ENCODE measurements at places on chromosomes 3 and 15. TPM values are rescaled to one million over a fixed set of nuclear protein-coding genes. Genes with fewer than 3 reads are reported as not detected.

The HEG1 gene
- 49.1 TPM for total RNA-seq

The IL16 gene
- 281 TPM for total RNA-seq

The IRAK2 gene
- total RNA-seq, result 3.5 TPM

The PPP1R14D gene
- total RNA-seq, result not detected

The NEK10 gene
- 0.79 TPM for total RNA-seq

The GREM1 gene
- not detected for total RNA-seq

The MESP2 gene
- total RNA-seq, result not detected

The RTP3 gene
- total RNA-seq, result not detected

The C3orf70 gene
- not detected for total RNA-seq

The ANKUB1 gene
- not detected for total RNA-seq

- DNase-seq, result no peak
- peaks cover 22% of the 10 kb centered on the region for H3K36me3 ChIP-seq
- no peaks in the 10 kb centered on the region for H3K4me1 ChIP-seq
- H3K27me3 ChIP-seq, result no peaks in the 10 kb centered on the region
- no peak overlapping the region for H3K27ac ChIP-seq
These were observed 87.5 kb upstream of the MYO5C start for GRCh38 chr15:52383100-52383588.

- H3K36me3 ChIP-seq, result no peaks in the 10 kb centered on the region
- no peak for DNase-seq
- peaks cover 3% of the 10 kb centered on the region for H3K4me1 ChIP-seq
- no peak overlapping the region for H3K27ac ChIP-seq
These were observed 16.4 kb downstream of the NECTIN3 start for GRCh38 chr3:111087924-111088469.

DNA sequence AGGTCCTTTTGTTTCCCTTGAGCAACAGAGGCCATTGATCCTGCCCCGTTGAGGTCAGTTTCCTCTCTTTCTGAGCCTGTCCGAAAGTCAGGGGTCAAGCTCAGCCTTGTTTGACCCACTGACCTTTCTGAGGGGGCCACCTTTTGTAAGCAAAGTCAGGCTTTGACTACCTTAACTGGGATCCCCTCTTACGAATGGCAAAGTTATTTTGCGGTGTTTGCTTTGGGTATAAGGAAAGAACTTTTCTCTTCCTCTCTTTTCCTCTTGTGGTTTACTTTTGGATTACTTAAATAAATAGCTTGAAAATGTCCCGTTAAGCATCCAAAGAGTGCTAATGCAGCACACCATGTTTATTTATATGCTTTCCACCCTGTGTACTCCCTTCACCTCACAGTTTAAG lies 340.6 kb downstream of the THSD4 start:
- H3K36me3 ChIP-seq, result no peaks in the 10 kb centered on the region
- peaks cover 13% of the 10 kb centered on the region for H3K27me3 ChIP-seq
- no peaks in the 10 kb centered on the region for H3K4me1 ChIP-seq
- no peak for DNase-seq
- H3K4me3 ChIP-seq, result no peak overlapping the region

GRCh38 chr3:24899901-24900603 lies 405.4 kb upstream of the THRB start:
- no peaks in the 10 kb centered on the region for H3K36me3 ChIP-seq
- DNase-seq, result no peak
- no peak overlapping the region for H3K27ac ChIP-seq
- H3K4me1 ChIP-seq, result no peaks in the 10 kb centered on the region
- H3K4me3 ChIP-seq, result no peak overlapping the region
- H3K27me3 ChIP-seq, result no peaks in the 10 kb centered on the region

DNA sequence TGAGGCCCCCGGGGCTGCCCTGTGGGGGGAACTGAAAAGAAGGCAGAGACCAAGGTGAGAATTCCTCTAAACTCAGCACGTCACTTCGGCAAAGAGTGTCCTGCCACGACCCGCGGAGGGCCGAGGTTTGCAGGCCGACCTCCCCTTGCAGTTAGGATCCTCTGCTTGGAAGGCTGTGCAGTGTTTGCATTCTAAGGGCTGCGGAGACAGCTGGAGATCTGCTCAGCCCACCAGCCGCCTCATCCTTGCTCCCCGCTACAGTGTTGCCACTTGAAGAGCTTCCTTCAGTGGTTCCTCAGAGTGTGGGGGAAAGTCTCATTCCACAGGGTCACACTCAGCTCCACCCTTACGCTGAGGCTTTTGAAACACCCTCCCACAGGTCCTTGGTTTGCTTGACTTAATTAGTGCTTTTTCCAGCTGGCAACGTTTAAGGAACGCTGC lies 10.8 kb downstream of the SLC51A start:
- no peaks in the 10 kb centered on the region for H3K4me1 ChIP-seq
- no peak overlapping the region for H3K4me3 ChIP-seq
- H3K27ac ChIP-seq, result no peak overlapping the region
- no peak for DNase-seq
- H3K36me3 ChIP-seq, result no peaks in the 10 kb centered on the region

- peaks cover 2% of the 10 kb centered on the region for H3K36me3 ChIP-seq
- H3K4me3 ChIP-seq, result peak overlapping the region; percentile 75
- DNase-seq, result peak; percentile 71
These were observed 199.7 kb downstream of the ARRDC4 start for GRCh38 chr15:98160236-98160635.

GRCh38 chr3:141174674-141175073 lies 57.0 kb upstream of the PXYLP1 start:
- no peak overlapping the region for H3K27ac ChIP-seq
- H3K4me1 ChIP-seq, result no peaks in the 10 kb centered on the region
- peaks cover 20% of the 10 kb centered on the region for H3K27me3 ChIP-seq
- H3K4me3 ChIP-seq, result no peak overlapping the region
- H3K36me3 ChIP-seq, result no peaks in the 10 kb centered on the region

- DNase-seq, result no peak
- H3K4me3 ChIP-seq, result no peak overlapping the region
- H3K27me3 ChIP-seq, result no peaks in the 10 kb centered on the region
- H3K36me3 ChIP-seq, result no peaks in the 10 kb centered on the region
- no peak overlapping the region for H3K27ac ChIP-seq
These were observed 247.2 kb downstream of the ZIC4 start for GRCh38 chr3:147159141-147159540.

DNA sequence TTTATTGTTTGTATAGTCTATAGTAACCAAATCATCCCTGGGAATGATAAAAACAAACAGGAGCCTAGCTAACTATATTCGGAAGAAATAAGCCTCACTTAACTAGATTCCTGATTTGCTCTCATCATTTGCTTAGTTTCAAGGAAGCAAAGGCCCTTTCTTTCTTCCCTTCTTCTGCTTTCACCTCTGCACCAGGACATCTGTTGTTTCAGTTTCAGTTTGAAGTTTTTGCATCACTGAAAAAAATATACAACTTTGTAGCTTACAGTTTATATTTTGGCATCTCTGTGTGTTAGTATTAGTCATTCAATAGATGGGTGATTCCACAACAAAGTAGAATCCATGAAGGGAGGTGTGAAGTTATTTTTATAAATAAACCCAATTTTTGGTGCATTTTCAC lies 113.6 kb upstream of the SNTN start:
- no peak overlapping the region for H3K27ac ChIP-seq
- no peaks in the 10 kb centered on the region for H3K27me3 ChIP-seq
- no peak overlapping the region for H3K4me3 ChIP-seq
- no peaks in the 10 kb centered on the region for H3K4me1 ChIP-seq

DNA sequence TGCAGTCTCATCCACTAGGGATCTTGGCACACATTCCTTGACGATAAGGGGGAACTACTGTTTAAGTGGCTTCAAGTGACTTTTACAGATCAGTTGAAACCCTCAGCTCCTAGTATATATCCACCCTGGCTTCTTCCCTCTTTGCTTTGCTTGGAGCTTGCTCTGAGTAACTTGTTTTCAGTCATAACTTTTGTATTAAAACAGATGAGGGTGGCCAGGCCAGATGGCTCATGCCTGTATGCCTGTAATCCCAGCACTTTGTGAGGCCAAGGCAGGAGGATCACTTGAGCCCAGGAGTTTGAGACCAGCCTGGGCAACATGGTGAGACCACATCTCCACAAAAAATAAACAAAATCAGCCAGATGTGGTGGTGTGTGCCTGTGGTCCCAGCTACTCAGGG lies 42.4 kb downstream of the EOMES start:
- no peaks in the 10 kb centered on the region for H3K36me3 ChIP-seq
- H3K27me3 ChIP-seq, result peaks cover 8% of the 10 kb centered on the region
- H3K4me1 ChIP-seq, result peaks cover 8% of the 10 kb centered on the region
- no peak overlapping the region for H3K4me3 ChIP-seq
- DNase-seq, result no peak

Measured in activated naive CD8-positive, alpha-beta T cell treated with anti-CD3 and anti-CD28 coated beads, Interleukin-2, amount 10 ng/mL, durations not matched to agents 7 days and 5 days (primary cell).